ENCODE measurements at places on chromosomes 4 and X.

DNA sequence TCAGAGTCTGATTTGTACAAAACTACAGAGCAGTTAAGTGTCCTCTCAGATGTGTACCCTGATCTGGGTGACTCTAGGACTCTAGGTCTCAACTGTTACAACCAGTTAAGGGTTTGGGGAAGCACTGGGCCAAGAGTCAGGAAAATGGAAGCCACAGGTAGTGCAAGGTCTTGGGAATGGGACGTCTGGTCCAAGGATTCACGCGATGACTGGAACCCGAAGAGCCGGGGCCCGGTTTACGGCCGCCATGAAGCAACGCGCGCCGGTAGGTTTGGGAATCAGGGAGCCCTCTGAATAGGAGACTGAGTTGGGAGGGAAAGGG lies 321 bp upstream of the HPRT1 start:
- no peak for DNase-seq

- no peak for DNase-seq
These were observed 710.4 kb upstream of the PABPC4L start for GRCh38 chr4:134911941-134912340.

GRCh38 chr4:40812386-40812785 lies 62.6 kb downstream of the NSUN7 start:
- DNase-seq = no peak

DNA sequence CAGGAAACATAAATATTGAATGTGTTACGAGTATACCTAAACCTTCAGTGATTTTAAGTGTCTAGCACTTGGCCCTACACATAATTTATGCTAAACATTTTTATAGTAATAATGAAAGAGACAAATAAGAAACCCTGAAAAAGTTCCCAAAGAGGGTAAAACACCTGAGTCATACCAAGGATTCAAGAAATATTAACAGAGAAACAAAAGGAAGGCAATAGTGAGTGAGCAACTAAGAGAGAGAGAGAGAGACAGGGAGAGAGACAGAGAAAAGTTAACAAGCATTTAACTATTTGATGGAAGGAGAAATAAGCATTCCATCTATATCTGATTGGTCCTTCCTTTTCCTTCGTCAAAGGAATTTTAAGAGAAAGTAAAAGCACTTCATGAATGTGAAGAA lies 743.6 kb upstream of the POU3F4 start:
- no peak for DNase-seq

DNA sequence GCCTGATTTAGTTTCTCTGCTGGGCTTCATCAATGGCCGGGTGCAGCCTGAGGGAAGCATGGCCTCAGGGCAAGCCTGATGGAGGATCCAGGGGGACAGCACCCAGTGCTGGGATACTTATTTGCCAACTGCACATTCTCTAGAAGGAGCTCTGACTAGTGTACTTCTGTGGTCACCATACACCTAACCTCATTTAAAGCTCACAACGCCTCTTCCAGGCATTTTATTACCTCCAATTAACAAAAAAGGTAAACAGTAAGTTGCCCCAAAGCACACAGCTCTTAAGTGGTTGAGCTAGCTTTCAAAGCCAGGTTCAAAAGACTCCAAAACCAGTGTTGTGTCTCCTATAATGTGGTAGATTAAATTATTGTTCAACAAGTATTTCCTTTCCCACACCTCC lies 26.8 kb upstream of the ATXN3L start:
- no peak for DNase-seq

GRCh38 chr4:136113921-136114320 lies 1418.4 kb downstream of the PCDH18 start:
- no peak for DNase-seq

- DNase-seq = no peak
These were observed 297.6 kb downstream of the IDS start for GRCh38 chrX:149207518-149207917.

- DNase-seq = no peak
These were observed 96.1 kb downstream of the ARHGAP24 start for GRCh38 chr4:85571008-85571407.

DNA sequence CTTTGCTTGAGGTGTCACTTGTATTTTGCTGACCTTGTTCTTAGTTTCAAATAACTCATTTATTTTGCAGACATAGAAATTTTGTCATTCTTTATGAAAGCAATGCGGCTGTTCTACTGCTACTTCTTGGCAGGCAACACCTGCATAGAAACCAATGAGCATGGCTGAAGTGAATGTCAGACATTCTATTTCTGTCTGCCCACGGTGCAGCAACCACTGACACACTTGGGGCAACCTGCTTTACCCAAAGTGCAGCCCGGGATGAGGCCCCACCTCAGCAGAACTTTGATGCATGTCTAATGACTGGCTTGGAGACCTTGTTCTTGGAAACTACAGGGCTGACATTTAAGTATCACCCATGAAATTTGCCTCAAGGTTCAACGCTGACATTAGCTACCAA lies 93.6 kb downstream of the RBM47 start:
- DNase-seq = no peak

GRCh38 chrX:34382416-34382815 lies 250.3 kb upstream of the FAM47A start:
- DNase-seq = no peak

- no peak for DNase-seq
These were observed 574 bp upstream of the CFAP97 start for GRCh38 chr4:185204238-185204910.

DNA sequence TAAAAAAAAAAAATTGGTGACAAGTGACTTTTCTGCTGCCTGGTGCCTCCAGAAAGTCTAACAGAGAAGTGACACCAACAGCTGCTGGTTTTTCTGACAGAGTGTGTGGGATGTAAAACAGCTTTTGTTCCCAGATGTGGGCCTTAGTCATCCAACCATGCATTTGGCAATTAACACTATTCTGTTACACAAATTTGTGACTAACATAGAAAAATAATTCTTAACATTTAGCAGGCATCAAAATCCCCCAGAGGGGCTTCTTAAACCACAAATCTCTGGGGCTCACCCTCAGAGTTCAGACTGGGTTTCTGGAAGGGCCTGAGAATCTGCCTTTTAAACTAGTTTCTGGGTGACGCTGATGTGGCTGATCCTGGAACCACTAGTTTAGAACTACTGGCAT lies 100.5 kb upstream of the PCDH7 start:
- no peak for DNase-seq

GRCh38 chr4:90727938-90728337 lies 600.7 kb downstream of the CCSER1 start:
- DNase-seq = no peak

DNA sequence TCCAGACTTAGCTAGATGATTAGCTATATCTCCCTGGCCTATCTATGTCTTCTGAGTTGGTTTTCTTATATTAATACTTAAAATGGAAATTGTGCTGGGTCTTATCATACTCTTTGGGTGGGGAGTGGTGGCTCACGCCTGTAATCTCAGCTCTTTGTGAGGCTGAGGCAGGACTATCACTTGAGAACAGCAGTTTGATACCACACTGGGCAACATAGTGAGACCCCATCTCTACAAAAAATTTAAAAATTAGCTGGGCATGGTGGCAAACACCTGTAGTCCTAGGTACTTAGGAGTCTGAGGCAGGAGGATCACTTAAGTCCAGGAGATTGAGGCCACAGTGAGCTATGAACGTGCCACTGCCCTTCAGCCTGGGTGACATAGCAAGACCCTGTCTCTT lies 30.4 kb downstream of the WDFY3 start:
- no peak for DNase-seq

DNA sequence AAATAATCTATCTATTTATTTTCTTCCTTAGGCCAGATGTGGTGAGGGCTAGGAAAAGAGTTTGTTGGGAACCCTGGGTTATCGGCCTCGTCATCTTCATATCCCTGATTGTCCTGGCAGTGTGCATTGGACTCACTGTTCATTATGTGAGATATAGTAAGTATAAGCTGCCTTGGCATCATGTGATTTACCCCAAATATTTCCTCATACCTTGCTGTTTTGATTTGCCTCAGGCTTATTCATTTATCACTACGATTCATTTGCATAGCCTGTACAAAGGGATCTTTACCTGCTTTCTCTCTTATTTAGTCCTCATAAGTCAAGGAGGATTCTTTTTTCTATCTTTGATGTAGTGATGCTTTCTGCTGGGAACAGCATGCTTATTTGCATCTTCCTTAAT lies 14.5 kb downstream of the TMPRSS11E start:
- no peak for DNase-seq

- no peak for DNase-seq
These were observed 671.6 kb downstream of the FAT4 start for GRCh38 chr4:125986307-125986706.

DNA sequence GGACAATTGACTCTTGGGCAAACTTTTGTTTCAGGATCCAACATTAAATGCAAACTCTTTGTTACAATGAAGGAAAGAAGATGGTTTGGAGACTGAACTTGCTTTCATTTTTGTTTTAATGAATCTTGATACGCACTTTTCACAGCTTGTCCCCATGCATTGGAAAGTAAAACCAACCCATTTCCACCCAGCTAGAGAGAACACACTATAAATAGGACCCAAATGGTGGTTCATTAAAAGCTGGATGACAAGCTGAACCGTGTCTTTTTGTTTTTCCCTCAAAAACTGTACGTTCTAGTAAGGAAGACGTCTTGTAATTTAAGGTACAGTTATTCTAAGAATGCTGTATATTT lies 95.3 kb upstream of the EGFL6 start:
- no peak for DNase-seq

- no peak for DNase-seq
These were observed 6.8 kb downstream of the PDS5A start for GRCh38 chr4:39970671-39971640.

GRCh38 chr4:68077301-68077700 lies 52.4 kb downstream of the TMPRSS11F start:
- DNase-seq = no peak

DNA sequence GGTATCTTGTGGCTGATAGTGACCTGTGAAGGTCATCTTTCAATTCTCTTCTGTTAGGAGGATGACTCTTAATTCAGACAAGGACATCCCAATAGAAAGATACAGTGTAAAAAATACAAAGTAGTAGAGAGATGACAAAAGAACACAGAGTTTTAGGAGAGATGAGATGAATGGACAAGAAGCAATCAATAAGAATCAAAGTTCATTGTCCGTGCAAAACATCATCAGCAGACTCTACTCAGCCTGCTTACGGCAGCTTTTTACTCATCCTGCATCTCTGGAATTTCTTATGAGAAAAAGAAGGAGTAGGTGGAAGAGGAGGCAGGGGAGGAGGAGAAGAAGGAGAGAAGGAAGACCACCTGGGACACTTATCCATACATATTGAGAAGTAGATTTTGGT lies 2131.7 kb downstream of the ARAP2 start:
- no peak for DNase-seq

GRCh38 chr4:82833696-82834313 lies 35.2 kb upstream of the SCD5 start:
- DNase-seq = no peak

GRCh38 chr4:172553216-172553615 lies 615.4 kb upstream of the GALNT7 start:
- DNase-seq = no peak

- DNase-seq = no peak
These were observed 103.6 kb upstream of the BCOR start for GRCh38 chrX:40201329-40201885.

DNA sequence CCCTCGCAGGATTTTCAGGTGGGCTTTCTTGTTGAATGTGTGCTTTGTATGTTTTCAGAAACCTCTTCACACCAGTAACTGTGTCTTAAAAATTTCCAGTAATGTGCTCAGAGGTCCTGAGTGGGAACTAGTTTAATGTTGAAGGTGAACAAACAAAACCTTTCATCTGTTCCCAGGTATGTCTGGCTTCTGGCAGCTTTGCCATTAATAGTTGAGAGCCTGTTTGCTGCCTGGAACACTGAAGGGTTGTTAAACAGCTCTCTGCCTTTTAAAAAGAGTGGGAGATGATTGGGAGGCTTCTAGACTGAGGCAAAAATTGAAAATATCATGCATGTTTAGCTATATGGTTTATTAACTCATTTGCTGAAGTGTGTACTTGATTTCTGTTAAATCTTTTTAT lies 161.2 kb upstream of the AGTR2 start:
- DNase-seq = no peak

DNA sequence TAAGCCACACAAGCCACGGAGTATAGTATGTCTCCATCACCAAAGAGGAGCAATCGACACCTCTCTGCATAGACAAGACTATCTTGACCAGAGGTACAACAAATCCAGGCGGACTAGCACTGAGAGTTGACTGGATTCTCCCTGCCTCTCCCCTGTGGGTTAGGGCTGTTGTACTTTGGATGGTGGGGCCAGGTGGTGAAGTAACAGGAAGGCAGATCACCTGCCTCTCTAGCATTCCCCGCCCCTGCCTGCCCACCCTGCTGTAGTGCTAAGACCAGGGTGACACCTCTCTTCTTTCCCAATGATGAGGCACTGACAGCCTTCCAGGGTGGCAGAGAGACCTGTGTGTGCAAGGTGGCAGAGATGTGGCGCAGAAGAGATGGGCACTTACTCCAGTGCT lies 47.5 kb upstream of the TRIM2 start:
- DNase-seq = no peak

GRCh38 chr4:158397781-158398180 lies 123.9 kb upstream of the RXFP1 start:
- no peak for DNase-seq

DNA sequence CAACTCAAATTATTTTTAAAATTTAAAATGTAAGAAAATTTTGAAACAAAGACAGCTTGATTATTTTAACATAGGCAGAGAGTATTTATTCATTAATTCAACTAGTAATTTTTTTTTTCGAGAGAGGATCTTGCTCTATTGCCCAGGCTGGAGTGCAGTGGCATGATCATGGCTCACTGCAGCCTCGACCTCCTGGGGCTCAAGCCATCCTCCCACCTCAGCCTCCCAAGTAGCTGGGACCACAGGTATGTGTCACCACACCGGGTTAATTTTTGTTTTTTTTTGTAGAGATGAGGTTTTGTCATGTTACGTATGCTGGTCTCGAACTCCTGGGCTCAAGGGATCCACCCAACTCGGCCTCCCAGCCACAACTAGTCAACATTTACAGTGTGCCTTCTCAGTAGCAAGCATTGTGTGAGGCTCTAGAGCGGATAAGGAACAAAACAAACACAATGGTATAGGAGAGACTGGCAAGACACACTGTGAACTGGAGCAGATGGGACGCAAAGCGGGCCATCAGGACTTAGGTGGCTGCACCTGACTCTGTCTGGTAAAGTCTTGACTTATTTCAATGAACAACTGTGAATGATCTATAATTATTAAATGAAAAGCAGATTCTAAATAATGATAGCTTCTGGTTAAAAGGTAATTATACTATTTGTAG lies 21.6 kb downstream of the SETD7 start:
- no peak for DNase-seq

Data from NCI-H1436 (cell line).